ENCODE measurements at places on chromosomes 3 and 15.
A peak's percentile ranks its signal among the peaks of the same experiment; 100 is the strongest.

DNA sequence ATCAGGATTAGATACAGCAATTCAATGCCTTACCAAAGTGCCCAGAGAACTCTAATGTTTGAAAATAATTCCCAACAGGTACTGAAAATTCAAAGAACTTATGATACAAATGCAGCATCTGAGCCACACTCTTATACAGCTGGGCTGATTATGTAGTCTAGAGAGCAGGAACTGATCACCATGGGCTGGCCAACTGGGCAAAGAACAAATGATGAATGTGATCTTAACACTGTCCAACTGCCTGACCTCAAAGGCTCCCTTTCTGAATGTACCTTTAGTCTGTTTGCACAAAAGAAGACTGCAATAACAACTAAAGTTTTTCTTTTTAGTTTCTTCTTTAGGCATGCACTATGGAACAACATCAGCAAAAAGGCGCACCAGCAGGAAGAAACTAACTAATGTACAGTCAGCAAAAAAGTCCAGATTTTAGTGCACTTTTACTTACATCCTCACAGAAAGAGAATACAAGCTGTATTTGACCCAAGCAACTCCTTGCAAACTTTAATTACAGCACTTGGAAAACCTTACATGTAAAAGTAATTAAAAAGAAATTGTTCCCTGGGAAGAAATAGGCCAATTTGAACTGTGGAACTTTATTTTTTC lies 1095.1 kb downstream of the IGSF11 start:
- DNase-seq = no peak

DNA sequence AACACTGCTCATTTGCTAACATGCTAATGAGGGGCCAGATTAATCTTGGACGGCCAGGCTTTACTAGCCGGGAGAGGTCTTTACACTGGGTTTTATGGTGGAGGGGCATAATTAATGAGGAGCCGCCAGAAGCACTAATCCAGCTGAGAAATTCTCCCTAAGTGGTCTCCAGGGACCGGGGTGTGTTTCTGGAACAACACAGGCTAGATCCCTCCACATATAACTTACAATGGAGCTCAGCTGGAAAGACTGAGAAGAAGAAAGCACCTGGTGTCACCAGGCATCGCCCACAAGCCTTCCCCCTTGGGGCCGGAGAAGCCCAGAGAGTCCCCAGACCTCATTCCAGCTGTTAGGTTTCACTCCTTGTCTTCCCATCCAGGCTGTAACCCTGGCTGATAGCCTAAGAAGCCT lies 127.5 kb downstream of the MEGF11 start:
- no peak for DNase-seq

- DNase-seq = no peak
These were observed 39.4 kb downstream of the RAB6B start for GRCh38 chr3:133856316-133856715.

DNA sequence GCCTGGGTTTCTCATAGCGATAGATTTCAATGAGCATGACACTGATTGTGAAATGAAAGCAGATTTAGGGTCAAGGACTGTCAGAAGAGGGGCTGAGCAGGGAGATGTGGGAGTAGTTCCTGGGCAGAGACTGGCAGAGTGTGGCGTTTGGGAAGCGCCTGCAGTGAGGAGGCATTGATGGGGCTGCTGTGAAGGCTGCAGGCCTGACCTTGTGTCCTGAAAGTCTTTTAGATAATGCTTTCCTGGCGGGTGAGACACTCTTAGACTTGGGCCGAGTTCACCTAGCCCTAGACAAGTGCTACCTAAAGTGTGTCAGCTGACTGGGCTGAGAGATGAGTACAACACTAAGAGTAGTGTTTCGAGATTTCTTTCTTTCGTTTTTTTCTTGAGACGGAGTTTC lies 20.7 kb downstream of the USP13 start:
- DNase-seq = no peak

GRCh38 chr3:133855002-133855370 lies 40.7 kb downstream of the RAB6B start:
- DNase-seq = no peak

- no peak for DNase-seq
These were observed 228.0 kb upstream of the SLCO3A1 start for GRCh38 chr15:91625506-91625905.

- DNase-seq = no peak
These were observed 14.5 kb downstream of the LMCD1 start for GRCh38 chr3:8516047-8516661.

GRCh38 chr3:115503394-115503793 lies 119.9 kb upstream of the GAP43 start:
- no peak for DNase-seq

- no peak for DNase-seq
These were observed 5.5 kb upstream of the TPRG1 start for GRCh38 chr3:189166321-189166720.

GRCh38 chr15:25683911-25684310 lies 179.2 kb downstream of the ATP10A start:
- no peak for DNase-seq

DNA sequence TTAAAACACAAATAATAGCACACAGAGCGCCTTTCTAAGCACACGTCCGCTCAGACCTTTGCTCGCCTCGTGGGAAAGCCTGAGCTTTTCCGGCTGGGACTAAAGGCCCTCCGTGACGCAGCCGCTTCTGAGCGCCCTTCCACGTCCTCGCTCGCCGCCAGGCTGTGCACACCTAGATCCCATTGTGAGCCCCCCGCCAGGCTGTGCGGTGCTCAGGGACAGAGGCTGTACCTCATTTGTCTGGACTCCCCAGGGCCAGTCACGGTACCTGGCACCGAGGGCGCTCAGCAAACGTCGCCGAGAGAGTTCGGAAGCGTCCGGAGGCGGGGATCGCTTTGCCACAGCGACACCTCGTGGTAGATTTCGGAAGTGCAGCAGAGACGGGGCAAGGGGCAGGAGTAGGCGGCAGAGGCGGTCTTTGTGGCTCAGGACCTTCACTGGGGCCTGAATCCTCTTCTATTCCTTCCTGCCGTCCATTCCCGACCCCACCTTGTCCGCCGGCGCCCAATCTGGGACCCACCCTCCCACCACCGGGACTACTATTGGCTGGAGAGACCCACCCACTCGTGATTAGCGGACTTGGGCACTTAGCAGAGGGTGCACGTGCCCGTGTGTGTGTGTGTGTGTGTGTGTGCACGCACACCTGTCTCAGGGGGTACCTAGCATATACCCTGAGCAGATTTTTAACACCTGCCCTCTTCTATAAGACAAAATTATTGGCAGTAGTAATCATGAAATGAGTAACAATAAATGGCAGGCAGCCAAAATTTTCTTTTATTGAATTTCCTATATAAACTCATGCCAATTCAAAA lies 65.6 kb downstream of the RHCG start:
- peak; percentile 83 for DNase-seq

DNA sequence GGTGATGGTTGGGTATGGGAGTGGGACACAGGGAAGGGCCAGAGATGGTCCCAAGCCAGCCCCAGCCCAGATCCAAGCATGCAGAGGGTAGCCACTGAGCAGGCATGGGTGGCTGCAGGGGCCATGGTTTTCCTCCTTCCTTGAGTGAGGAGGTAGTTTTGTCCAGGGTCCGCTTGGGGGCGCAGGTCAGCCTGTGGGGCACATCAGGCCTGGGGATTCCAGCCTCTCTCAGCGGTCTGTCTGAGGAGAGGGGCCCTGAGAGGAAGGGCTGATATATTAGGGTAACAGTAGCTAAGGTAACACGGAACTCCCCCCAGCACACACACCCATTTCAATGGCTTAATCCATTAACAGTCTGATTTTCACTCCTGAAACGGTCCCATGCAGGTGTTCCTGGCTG lies 22.7 kb upstream of the LCTL start:
- DNase-seq = no peak

DNA sequence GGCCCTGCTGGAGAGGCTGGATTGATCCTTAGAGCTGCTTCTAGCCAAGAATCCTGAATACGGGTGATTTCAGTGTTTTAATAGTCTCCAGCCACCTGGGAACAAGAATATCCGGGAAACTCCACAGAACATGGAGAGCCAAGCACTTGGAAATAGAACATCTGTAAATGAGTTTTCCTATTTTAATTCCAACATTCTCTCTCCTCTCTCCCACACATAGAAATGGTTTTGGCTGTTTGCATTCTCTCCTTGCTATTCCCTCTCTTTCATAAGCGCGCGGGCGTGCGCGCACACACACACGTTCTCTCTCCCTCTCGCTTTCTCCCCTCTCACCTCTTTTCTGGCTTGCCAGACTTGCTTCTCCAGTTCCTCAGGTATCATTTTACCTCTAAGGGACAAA lies 50.6 kb downstream of the GADL1 start:
- DNase-seq = no peak

DNA sequence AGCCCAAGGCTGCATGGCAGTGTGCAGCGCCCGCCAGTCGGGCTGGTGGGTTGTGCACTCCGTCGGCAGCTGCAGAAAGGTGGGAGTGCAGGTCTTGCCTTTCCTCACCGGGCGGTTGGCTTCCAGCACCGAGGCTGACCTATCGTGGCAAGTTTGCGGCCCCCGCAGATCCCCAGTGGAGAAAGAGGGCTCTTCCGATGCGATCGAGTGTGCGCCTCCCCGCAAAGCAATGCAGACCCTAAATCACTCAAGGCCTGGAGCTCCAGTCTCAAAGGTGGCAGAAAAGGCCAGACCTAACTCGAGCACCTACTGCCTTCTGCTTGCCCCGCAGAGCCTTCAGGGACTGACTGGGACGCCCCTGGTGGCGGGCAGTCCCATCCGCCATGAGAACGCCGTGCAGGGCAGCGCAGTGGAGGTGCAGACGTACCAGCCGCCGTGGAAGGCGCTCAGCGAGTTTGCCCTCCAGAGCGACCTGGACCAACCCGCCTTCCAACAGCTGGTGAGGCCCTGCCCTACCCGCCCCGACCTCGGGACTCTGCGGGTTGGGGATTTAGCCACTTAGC lies 4.3 kb downstream of the ISL2 start:
- DNase-seq = peak; percentile 50

- no peak for DNase-seq
These were observed 163.2 kb downstream of the STT3B start for GRCh38 chr3:31696009-31696297.

DNA sequence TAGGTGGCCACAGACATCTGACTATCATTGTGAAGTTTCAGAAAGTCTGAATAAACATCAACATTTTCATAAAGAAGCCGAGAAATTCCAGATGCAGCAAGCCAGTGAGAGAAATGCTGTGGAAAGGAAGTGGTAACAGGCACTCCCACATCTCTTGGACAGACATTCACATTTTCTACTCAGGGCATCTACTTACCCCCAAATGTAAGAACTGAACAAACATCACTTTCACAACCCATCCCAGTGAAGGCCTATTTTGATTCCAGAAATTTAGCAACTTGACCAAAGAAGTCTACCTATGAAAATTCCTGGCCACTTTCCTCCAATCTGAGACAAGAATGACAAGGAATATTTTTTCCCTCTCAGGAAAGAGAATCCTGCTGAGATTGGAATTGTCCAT lies 224.8 kb upstream of the DCBLD2 start:
- no peak for DNase-seq

- no peak for DNase-seq
These were observed 320.2 kb downstream of the UNC13C start for GRCh38 chr15:54298396-54298795.

DNA sequence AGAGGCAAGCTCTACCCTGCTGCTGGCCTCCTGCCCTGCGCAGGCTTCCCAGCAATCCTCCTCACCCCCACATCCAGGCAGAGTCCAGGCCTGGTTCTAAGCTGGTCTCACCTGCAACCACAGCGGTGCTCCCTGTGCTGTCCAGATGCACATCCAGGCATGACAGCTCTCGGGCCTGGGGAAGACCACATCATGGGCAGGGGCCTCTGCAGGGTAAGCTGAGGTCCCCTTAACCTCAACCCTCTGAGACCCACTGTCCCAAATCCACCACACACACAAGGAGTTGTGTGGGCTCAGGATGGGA lies 10.8 kb downstream of the PLA2G4D start:
- no peak for DNase-seq

- DNase-seq = no peak
These were observed 507.7 kb downstream of the IGSF11 start for GRCh38 chr3:118526758-118527513.

DNA sequence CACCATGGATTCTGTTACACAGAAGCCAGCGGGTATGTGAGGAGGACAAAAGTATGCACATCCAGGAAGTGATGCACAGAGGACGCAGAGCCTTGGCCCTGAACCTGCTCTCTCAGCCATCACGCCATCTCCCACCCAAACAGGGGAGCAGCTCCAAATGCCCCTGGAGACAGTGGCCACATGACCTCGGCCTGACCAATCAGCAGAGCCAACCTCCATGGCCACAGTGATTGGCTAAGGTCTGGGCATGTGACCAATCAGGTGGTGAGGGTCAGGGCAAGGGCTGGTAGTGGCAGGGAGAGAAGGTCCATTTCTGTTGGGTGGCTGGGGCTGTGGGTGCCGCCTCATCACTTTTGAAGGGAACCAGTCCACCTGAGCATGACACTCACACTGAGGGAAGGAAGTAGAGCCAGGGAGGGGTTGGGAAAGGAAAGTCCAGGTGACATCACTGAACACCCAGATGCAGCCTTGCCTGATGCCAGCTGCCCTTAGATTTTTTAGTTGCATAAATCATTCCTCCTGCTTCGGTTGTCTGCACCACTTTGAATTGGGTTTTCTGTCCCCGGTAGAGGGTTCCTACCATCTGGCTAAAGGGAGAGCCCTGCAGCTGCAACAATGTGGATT lies 70.3 kb upstream of the IQSEC1 start:
- DNase-seq = no peak

DNA sequence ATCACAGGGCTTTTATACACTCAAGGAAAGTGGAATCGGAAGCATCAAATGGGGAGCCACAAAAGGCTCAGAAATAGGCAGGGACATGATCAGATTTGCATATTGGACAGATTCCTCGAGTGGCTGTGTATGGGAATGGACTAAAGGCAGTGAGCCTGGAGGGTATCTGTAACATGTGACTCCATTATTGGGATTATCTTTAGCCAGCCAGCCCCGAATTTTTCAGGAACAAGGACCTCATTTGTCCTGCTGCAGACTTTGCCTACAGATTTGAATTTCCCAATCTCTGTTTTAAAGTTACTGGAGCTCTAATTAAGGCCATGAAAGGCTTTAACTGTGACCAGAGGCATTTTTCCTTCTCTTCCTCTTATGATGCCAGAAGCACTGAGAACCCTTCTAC lies 26.9 kb upstream of the EPHB1 start:
- DNase-seq = no peak

GRCh38 chr15:89662893-89663626 lies 7.8 kb upstream of the KIF7 start:
- no peak for DNase-seq

DNA sequence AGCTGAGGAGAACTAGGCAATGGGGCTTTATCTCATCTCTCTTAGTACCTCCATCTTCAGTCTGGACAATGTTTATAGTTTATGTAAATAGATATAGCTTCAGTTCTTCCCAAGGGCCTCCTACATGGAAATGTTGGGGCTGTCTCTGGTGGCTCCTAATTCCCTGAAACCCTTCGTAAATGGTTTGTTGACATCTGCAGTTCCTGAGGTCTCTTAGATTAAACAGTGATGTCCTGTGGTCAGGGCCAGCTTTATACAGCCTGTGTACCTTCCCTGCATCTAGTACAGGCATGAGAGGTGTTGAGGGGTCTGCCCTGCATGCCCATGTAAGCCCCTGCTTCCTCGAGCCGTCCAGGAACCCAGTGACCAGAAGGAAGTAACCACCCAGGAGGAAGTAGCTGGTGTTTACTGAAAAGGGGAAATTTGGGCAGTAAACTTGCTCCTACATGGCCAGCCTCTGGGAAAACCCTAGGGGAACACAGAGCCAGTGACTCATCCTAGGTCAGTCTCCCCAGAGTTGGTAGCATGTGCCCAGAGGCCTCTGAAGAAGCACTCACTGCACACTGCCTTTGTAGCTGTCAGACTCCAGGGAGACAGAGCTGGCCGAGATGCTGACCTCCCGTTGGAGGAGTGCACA lies 4.7 kb upstream of the TBC1D2B start:
- peak; percentile 59 for DNase-seq

GRCh38 chr3:78895528-78895927 lies 872.3 kb downstream of the ROBO1 start:
- DNase-seq = no peak
